Myometrial cell (primary cell): ENCODE measurements at places on chromosomes 7 and 10. TPM values are rescaled to one million over a fixed set of nuclear protein-coding genes. Genes with fewer than 3 reads are reported as not detected.

Gene GCK
- 1.2 and 2.7 TPM in 2 replicates for total RNA-seq

Gene TAS2R3
- total RNA-seq: not detected in 2 replicates

Gene ANKRD61
- total RNA-seq: not detected in 2 replicates

Gene ERVW-1
- not detected in 2 replicates for total RNA-seq

Gene GIMAP7
- total RNA-seq: not detected in 2 replicates

Gene BNIP3
- total RNA-seq: 105 and 126 TPM in 2 replicates

Gene PIP
- total RNA-seq: not detected in 2 replicates

Gene ICA1
- total RNA-seq: 0.71 and 2.3 TPM in 2 replicates

Gene TLX1
- total RNA-seq: not detected in 2 replicates
